Right ventricle myocardium inferior (tissue), 1 donor: ENCODE measurements at places on chromosomes 6 and 20. TPM values are rescaled to one million over a fixed set of nuclear protein-coding genes. Genes with fewer than 3 reads are reported as not detected.
A peak's percentile ranks its signal among the peaks of the same experiment; 100 is the strongest.

DNA sequence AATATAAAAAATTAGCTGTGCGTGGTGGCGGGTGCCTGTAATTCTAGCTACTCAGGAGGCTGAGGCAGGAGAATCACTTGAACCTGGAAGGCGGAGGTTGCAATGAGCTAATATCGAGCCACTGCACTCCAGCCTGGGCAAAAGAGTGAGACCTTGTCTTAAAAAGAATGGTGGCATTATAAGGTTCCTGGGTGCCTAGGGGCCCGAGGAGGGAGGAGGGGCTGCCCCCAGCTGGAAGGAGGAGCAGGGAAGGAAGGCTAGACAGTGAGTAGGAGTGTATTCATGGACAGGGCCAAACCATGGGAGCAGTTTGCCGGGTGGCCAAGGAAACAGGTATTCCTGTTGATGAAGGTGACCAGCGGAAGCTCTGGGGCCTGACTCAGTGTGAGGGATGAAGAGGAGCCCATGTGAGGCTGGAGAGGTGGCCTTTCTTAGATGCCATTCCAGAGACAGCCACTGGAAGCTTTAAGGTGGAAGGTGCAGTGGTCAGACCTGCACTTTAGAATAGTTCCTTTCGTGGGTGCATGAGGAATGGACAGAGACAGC, 24.2 kb downstream of the MANBAL start:
- no peak for DNase-seq

GRCh38 chr6:116016846-116017545, 43.7 kb downstream of the FRK start:
- DNase-seq, result no peak

- no peak for DNase-seq
Measured at GRCh38 chr6:157741948-157742556, 81.0 kb upstream of the SNX9 start.

DNA sequence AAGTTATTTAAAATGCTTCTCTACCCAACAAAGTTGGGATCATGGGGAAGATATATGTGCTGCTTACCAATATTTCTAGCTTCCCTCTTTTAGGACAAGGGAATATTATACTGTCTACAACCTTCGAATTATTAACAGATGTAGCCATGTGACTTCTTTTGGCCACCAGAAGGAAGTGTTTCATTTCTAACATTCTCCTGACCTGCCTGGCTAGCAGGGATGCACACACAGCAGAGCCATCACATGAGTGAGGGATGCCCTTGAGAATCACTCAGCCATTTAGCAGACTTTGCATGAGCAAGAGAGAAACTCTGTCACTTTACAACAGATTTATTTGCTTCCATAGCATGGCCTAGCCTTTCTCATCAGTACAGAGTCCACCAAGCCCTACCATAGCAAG, 230.7 kb upstream of the MARCKS start:
- DNase-seq, result no peak

BRD2 gene
- 64.1 TPM for total RNA-seq

CALHM4 gene
- not detected for total RNA-seq

GRCh38 chr6:57302477-57302876, 15.0 kb upstream of the PRIM2 start:
- DNase-seq, result no peak

DNA sequence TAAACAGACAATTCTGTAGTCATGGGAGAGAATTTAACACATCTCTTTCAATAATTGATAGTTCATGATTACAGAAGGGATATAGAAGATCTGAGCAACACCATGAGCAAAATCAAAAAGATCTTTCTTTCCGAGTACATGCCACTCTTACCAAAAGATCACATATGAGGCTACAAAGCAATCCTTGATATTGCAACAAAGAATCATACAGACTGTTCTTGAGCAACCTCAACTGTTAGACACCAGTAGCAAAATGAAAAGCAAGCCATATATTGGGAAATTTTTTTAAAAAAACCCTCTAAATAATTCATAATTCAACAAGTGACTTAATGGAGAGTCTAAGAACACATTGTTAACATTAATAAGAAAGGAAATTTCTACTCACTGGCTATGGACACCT, 3.6 kb upstream of the CD83 start:
- no peak for DNase-seq

- no peak for DNase-seq
Measured at GRCh38 chr6:105270511-105270910, 90.7 kb upstream of the POPDC3 start.

DNA sequence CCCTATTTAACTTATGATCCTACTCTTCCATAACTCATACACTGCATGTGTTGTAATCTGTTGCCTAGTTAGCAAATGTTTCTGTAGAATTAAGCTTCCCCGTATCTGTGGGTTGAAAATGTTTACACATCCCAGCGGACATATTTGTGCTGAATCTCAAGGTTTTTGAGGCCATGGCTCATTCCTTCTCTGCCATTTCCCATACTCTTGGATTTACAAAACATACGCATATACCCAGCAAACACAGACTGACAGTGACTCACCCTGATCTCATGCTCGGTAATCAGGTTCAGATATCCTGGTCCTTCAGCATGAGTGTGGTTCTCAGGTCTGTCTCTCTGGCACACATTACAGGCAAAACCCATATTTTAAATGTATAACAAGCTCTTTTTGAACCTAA, 58.7 kb downstream of the AGPAT4 start:
- no peak for DNase-seq

CMTR1 gene
- total RNA-seq, result 29.3 TPM

GRCh38 chr6:129525055-129525454, 184.9 kb downstream of the ARHGAP18 start:
- no peak for DNase-seq

- DNase-seq, result no peak
Measured at GRCh38 chr6:57328074-57328473, 10.6 kb downstream of the PRIM2 start.

- DNase-seq, result no peak
Measured at GRCh38 chr6:14612016-14612980, 494.7 kb downstream of the CD83 start.

DNA sequence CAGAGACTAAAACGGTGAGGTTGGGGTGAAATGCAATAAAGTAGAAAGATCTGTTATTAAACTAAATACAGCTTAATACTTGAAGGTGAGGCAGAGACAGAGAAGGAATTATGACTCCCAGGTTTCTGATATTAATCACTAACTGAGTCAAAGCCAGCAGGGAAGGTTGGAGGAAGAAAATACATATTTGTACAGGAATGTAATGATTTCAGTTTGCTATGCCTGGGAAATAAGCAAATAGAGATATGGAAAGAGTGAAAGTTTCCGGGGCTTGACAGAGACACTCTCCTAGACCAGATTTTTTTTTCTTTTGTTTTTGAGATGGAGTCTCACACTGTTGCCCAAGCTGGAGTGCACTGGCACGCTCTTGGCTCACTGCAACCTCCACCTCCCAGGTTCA, 76.8 kb downstream of the PTPRK start:
- DNase-seq, result no peak

DNA sequence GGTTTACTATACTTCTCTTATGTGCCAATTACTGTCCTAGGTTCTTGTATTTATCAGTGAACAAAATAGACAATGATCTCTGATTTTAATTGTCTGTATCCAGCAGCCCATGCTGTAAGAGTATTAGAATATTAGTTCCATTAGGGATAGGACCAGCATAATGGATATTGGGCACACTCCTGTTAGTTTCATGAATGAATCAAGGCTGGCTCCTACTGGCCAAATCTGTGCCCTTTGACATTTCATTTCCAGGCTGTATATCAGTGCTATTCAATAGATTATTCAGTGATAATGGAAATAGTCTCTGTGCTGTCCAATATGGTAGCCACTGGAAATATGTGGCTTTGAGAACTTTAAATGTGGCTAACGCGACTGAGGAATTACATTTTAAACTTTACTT, 1007.9 kb upstream of the FLRT3 start:
- no peak for DNase-seq

DNA sequence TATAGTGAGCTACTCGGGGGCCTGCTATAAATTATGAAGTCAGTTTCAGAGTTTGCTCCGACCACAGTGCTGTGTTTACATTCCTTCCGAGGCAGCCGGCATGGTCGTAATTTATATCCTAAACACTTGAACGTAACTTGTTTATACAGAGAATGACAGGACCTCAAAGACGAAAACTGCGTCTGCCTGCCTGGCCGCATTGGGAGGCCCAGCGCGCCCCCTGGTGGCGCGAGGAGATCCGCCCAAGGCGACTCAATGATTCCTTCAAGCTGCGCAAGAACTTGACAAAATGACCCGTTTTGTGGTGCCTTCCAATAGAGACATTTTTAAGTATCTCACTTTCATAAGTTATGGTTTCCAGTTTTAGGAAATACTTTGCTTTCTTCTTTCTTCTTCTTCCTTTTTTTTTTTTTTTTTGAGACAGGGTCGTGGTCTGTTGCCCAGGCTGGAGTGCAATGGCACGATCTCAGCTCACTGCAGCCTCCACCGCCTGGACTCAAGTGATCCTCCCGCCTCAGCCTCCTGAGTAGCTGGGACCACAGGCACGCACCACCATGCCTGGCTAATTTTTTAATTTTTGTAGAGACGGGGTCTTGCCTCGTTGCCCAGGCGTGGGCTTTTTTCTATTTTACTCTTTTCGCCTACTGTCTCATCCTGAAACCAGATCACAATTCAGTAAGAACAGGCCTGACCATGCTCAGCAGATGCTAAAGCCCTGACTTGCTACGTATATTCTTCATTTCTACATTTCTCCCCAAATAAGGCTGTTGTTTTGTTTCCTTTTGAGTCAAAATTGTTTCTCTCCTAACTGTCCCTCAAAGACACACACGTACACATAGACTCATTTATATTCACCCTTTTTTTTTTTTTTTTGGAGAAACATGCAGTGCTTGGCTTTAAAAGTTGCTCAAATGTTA, 7.8 kb downstream of the FOXF2 start:
- peak; percentile 84 for DNase-seq

DNA sequence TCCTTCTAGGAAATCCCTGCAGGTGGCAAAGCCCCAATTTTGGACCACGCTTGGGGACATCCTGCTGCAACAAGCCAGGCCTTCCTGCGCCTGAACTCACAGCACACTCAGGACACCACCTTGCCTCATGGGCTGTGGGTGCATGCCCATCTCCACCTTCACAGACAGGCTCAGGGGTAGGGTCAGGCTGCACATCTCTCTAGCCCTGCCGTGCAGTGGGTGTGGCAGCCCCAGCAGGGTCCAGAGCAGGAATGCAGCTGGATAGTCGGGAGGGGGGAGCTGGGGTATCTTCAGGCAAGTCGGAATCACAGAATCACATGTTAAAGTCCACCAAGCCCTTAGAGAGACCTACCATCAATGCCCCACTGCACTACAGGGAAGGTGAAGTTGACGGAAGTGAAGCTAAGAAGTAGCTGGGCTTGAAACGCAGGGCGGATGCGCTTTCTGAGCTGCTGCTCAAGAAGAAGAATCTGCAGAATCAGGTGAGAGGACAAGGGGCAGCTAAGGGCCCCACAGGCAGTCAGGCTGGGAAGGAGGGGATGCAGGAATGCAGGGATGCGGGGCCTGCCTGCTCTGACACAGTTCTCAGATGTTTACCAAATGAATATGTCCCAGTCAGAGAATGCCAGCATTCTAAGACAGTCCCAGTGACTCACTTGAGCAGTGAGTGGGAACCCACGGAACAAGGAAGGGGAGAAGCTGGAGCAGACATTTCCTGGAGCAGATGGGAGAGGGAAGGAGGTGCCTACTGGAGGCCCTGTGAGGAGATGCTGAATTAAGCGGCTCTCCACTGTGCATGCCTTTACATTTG, 11.3 kb downstream of the SERPINB6 start:
- DNase-seq, result no peak

DNA sequence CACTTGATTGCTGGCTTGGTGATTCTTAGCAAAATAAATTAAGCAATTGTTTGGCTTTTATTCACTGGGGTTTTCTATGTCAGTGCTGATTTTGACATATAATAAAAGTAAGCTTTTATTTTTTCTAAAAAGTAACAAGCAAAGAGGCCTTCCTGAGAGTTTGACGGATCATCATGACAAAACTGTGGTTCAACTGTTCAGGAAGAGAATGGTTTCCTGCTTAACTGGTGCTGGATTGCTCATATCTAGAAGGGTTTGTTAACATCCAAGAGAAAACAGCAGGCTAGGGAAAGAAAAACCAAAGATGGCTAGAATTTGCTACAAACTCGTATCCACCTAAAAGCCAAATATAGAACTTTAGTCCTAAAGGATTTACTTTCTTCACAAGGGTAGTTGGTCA, 21.2 kb downstream of the SERPINB1 start:
- no peak for DNase-seq

DNA sequence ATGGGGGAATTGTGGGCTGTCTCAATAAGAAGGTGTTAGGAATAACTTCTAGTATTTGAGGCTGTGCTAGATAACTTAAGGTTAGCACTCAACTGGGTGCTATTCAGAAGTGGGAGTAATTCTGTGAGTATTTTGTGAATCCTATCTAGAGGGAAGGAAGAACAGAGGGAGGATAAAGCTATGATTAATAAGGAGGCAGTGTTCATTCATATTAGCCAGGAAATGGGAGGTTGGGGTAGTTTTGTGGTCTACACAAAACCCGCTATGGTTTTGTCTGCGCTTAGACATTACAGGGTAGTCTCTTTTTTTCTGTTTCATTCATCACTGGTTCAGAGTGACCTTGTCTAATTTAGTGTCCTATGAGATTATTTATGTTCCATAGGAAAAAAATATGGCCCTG, 341.0 kb downstream of the ARHGAP18 start:
- no peak for DNase-seq

DNA sequence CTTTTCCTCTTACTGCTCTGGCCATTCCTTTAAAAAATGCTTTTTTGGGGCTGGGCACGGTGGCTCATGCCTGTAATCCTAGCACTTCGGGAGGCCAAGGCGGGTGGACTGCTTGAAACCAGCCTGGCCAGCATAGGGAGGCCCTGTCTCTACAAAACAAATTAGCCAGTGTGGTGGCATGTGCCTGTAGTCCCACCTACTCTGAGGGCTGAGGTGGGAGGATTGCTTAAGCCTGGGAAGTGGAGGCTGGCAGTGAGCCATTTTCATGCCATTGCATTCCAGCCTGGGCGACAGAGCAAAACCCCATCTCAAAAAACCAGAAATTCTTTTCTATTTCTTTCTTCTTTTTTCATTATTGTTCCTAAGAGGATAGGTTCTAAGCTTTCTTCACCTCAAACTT, 36.9 kb upstream of the RNF144B start:
- no peak for DNase-seq

DNA sequence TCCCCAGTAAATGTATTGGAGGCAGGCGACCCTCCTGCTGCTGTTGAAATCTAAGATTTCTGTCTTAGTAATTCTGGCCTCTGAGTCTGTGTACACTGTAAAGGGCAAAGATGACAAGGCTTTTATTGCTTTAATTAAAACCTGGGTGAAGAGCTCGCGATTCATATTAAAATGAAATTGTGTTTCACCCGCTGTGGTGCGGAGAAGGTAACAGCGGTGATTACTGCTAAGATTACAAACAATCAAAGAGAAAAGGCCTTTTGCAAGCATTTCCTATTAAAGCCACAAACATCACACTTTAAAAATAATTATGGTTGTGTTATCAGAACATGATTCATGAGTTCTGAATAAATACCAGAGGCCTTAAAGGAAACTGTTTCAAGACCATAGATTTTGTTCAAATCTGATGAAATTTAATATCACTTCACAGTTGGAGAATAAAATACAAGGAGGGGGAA, 69.3 kb downstream of the TOX2 start:
- DNase-seq, result no peak

- DNase-seq, result no peak
Measured at GRCh38 chr6:22295145-22295544, 1.7 kb downstream of the PRL start.

GRCh38 chr6:133499662-133500061, 258.5 kb downstream of the EYA4 start:
- no peak for DNase-seq

- no peak for DNase-seq
Measured at GRCh38 chr6:127343809-127344659, 625 bp upstream of the ECHDC1 start.
